ENCODE measurements at places on chromosomes 7 and 10. TPM values are rescaled to one million over a fixed set of nuclear protein-coding genes. Genes with fewer than 3 reads are reported as not detected.

SUN3 gene
- total RNA-seq, result not detected

HABP2 gene
- 0.10 TPM for total RNA-seq

LRGUK gene
- total RNA-seq, result 0.35 TPM

ELOVL3 gene
- 0.22 TPM for total RNA-seq

ATOH7 gene
- total RNA-seq, result 0.15 TPM
